Stomach (tissue), 19 donors: ENCODE measurements at places on chromosomes 12 and 14. TPM values are rescaled to one million over a fixed set of nuclear protein-coding genes. Genes with fewer than 3 reads are reported as not detected.

DNA sequence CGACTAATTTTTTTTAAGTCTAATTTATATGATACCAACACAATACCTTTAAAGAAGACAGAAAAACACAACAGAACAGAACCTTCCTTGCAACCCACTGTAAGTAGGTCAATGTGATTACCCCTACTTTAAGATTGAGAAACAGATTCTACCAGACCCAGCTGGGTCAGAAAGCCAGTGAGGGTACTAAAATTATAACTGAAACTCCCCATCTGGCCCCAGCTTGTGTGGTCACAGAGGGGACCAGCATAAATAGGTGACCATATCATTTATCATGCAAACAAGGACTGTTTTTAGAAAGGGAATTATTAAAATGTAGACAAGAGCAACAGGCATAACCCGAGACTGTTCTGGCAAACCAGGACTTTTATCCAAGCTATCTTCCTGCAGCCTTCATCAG, 30.1 kb upstream of the FRMD6 start:
- no peaks in the 10 kb centered on the region for H3K36me3 ChIP-seq
- peaks cover 9% of the 10 kb centered on the region for H3K4me1 ChIP-seq

GRCh38 chr12:70826156-70826555, 94.4 kb downstream of the PTPRR start:
- no peaks in the 10 kb centered on the region for H3K36me3 ChIP-seq
- H3K27me3 ChIP-seq = no peaks in the 10 kb centered on the region
- H3K27ac ChIP-seq = no peak overlapping the region
- no peak for DNase-seq
- H3K4me3 ChIP-seq = no peak overlapping the region

The DTX1 gene
- total RNA-seq = 6.2 TPM

DNA sequence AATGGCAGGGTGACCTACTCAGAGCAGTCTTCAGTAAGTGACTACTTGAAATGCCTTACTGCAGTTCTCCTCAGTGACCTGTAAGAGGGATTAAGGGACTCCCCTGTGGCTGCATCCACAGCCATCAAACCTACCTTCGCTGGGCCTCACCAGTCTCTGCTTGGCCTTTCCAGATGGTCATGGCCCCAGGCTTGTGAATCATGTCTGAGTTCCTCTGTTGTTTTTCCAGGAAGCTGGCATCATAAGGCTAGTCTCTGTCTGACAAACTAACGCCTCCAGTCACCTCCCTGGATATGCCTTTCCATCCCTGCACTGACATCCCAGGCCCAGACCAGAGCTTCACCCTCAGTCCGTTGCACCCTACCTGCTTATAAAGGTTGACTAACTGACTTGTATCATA, 14.0 kb downstream of the RNASE2 start:
- DNase-seq = no peak
- no peaks in the 10 kb centered on the region for H3K36me3 ChIP-seq
- peaks cover 16% of the 10 kb centered on the region for H3K4me1 ChIP-seq
- peaks cover 18% of the 10 kb centered on the region for H3K27me3 ChIP-seq
- H3K4me3 ChIP-seq = no peak overlapping the region
- no peak overlapping the region for H3K27ac ChIP-seq

DNA sequence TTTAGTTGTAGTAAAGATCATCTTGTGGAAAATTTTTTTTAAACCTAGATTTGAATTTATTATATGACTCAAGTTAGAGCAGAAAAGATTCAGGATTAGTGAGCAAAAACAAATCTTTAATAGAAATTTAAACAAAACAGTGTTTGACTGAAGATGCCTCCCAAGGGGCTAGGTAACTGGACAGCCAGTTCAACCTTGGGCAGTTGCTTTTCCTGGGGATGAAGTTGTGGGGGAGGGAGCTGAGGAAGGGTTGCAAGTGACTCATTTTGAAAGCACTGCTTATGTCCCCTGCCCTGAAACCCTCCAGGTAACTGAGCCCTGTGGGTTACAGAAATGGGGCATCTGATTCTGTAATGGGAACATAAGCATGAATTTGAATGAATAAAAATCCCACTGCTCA, 13.1 kb downstream of the CFAP54 start:
- H3K27ac ChIP-seq = peak overlapping the region; percentile 40
- no peaks in the 10 kb centered on the region for H3K27me3 ChIP-seq
- no peaks in the 10 kb centered on the region for H3K36me3 ChIP-seq

The WDHD1 gene
- not detected for total RNA-seq

The GLIPR1L2 gene
- total RNA-seq = not detected

GRCh38 chr14:53516261-53516774, 363.2 kb upstream of the DDHD1 start:
- no peaks in the 10 kb centered on the region for H3K36me3 ChIP-seq
- peaks cover 4% of the 10 kb centered on the region for H3K4me1 ChIP-seq
- H3K27me3 ChIP-seq = no peaks in the 10 kb centered on the region
- no peak overlapping the region for H3K27ac ChIP-seq
- H3K4me3 ChIP-seq = no peak overlapping the region
- no peak for DNase-seq

The COCH gene
- total RNA-seq = not detected

DNA sequence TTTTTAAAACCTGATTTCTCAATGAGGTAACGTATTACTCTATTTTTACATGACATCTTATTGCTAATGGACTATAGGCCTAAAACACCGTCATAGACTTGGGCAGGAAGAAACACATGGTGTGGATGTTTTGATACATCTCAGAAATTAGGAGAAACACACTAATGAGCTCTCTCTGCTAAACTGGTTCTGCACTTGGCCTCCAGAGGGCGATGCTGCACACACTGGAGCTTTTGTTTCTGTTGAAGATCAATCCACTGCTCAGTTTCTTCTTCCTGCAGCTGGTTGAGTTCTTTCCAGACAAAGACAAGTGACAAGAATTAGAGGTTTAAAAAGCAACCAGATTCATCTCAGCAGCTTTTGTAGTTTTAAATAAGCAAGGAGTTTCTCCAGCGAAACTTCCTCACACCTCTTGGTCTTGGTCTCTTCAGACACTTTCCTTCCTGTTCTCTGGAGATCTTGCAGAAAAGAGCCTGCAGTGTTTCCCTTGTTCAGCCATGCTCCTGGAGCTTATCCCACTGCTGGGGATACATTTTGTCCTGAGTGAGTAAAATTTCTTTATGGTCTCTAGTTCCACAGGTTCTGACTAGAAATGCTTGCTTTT, 178.5 kb upstream of the OR4E1 start:
- H3K4me1 ChIP-seq = no peaks in the 10 kb centered on the region
- no peak overlapping the region for H3K4me3 ChIP-seq
- H3K27ac ChIP-seq = no peak overlapping the region

The GALC gene
- total RNA-seq = 12.9 TPM

DNA sequence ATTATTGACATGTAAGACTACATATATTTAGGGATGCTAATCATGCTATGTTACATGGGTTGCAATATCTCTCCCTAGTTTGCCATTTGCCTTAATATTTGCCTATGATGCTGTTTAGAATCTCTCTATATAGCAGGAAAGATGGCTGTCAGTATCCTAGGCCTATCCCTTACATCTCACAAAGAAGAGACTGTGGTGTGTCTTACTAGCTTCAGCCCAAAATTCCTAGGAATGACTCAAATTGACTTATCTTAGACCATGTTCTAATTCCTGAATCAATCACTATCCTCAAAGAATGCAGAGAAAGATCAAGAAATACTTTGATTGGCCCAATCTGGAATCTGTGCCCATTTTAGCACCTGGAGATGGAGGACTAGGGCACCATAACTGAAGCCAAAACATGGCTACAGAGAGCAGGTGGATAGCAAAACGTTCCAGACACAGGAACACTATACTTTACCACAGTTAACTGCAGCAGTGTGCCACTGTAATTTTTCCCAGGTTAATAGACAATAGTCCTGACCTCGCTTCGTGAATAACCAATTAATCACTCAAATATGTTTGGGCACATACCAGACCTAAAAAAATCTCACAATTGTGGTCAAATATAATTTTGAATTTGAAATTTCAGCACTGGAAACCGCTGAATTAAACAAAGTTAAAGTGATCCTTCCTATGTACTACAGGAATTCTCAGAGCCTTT, 32.7 kb upstream of the GLIPR1 start:
- no peak for DNase-seq
- H3K27me3 ChIP-seq = no peaks in the 10 kb centered on the region
- no peak overlapping the region for H3K27ac ChIP-seq
- no peaks in the 10 kb centered on the region for H3K4me1 ChIP-seq
- H3K36me3 ChIP-seq = no peaks in the 10 kb centered on the region

DNA sequence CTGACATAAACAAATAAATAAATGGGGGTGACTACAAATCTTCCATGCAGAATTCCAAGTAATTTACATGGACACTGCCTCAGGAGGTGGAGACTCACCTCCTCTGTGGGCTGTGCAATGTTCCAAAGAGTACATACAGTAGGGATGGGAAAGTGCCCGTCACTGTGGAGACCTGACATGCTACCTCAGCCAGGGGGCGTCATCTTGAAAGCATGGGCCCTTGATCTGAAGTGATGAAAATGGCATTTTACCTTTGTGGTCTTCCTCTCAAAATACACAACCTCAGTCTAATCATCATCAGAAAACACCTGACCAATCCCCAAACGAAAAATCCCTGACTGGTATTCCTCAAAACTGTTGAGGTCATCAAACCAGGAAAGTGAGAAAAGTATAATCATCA, 48.4 kb downstream of the ANAPC7 start:
- no peak overlapping the region for H3K27ac ChIP-seq
- no peak overlapping the region for H3K4me3 ChIP-seq
- peaks cover 15% of the 10 kb centered on the region for H3K4me1 ChIP-seq
- H3K36me3 ChIP-seq = peaks cover 12% of the 10 kb centered on the region
- H3K27me3 ChIP-seq = no peaks in the 10 kb centered on the region
- DNase-seq = no peak

The CMA1 gene
- not detected for total RNA-seq

The ENDOU gene
- total RNA-seq = not detected

DNA sequence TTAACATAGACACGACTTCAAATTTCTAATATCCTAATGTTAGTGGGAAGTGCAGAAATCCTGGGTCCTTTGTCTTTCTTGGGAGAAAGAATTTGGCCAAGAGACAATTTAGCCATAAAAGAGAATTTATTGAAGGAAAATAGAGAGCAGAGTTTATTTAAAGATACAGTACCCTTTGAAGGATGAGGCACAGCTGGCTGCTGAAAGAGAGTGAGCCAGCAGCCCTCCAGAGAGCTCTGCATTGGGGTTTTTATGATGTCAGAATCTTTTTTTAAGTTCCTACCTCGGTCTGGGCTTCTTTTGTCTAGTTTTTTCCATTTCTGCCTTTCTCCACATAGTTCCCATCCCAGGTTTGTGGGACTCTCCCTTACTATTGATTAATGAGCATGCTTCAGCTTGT, 37.5 kb downstream of the CCER1 start:
- H3K27ac ChIP-seq = no peak overlapping the region
- H3K4me3 ChIP-seq = no peak overlapping the region

GRCh38 chr12:66456612-66457011, 154.3 kb downstream of the HELB start:
- no peaks in the 10 kb centered on the region for H3K36me3 ChIP-seq
- no peaks in the 10 kb centered on the region for H3K27me3 ChIP-seq
- no peak overlapping the region for H3K27ac ChIP-seq
- no peak for DNase-seq
- no peak overlapping the region for H3K4me3 ChIP-seq

GRCh38 chr14:77144412-77145115, 3.0 kb upstream of the ZDHHC22 start:
- H3K4me1 ChIP-seq = peaks cover 26% of the 10 kb centered on the region
- DNase-seq = no peak
- H3K36me3 ChIP-seq = no peaks in the 10 kb centered on the region
- no peak overlapping the region for H3K27ac ChIP-seq
- H3K4me3 ChIP-seq = no peak overlapping the region
